Activated CD8-positive, alpha-beta T cell treated with anti-CD3 and anti-CD28 coated beads for 36 hours (primary cell): ENCODE measurements at places on chromosomes 3 and 15. TPM values are rescaled to one million over a fixed set of nuclear protein-coding genes. Genes with fewer than 3 reads are reported as not detected.
A peak's percentile ranks its signal among the peaks of the same experiment; 100 is the strongest.

DNA sequence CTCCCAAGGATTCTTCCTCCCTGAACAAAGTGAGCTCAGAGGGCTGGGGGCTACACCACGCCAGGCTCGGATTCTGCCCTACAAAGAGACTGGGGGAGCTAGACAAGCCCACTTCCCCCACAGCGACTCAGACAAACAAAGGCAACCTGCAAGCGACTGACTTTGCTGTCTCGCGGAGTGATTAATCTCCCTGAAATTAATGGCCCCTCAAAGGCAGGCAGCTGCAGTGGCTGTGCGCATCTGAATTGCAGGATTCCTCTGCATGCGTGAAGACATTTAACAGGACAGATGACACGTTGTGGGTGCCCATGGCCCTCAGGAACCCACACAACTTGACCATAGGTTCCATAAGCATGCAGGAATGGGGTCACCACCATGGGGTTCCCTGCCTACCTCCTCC, 18.4 kb downstream of the CTXND1 start:
- H3K27ac ChIP-seq, result no peak overlapping the region
- no peak for DNase-seq
- H3K36me3 ChIP-seq, result no peaks in the 10 kb centered on the region

DNA sequence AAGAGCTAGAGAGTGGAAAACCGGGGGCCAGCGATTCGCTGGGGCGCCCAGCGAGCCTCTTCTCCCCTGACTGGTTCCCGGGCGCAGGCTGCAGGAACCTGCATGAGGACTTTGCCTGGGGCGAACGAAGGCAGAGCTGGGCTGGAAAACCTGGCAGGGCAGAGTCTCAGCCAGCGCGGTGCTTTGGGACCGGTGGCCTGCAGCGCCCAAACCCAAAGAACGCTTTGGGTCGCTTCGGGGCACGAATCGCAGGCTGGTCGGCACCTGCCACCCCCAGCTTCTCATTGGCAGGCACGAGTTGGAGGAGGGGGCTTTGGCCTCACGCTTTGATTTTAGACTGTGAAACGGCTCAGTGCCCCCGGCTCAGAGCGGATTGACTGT, 3.0 kb downstream of the ONECUT1 start:
- peaks cover 25% of the 10 kb centered on the region for H3K4me1 ChIP-seq
- H3K27me3 ChIP-seq, result peaks cover 77% of the 10 kb centered on the region
- no peak overlapping the region for H3K4me3 ChIP-seq
- no peaks in the 10 kb centered on the region for H3K36me3 ChIP-seq
- no peak for DNase-seq

GRCh38 chr3:51896607-51897305, 6.4 kb downstream of the IQCF1 start:
- no peak overlapping the region for H3K27ac ChIP-seq
- no peak overlapping the region for H3K4me3 ChIP-seq
- peaks cover 23% of the 10 kb centered on the region for H3K27me3 ChIP-seq
- H3K36me3 ChIP-seq, result no peaks in the 10 kb centered on the region
- no peak for DNase-seq

- H3K4me3 ChIP-seq, result no peak overlapping the region
- H3K36me3 ChIP-seq, result peaks cover 1% of the 10 kb centered on the region
- H3K4me1 ChIP-seq, result peaks cover 54% of the 10 kb centered on the region
- DNase-seq, result peak; percentile 80
- peak overlapping the region; percentile 33 for H3K27ac ChIP-seq
- H3K27me3 ChIP-seq, result no peaks in the 10 kb centered on the region
Measured at GRCh38 chr15:25790000-25790660, 73.0 kb downstream of the ATP10A start.

DNA sequence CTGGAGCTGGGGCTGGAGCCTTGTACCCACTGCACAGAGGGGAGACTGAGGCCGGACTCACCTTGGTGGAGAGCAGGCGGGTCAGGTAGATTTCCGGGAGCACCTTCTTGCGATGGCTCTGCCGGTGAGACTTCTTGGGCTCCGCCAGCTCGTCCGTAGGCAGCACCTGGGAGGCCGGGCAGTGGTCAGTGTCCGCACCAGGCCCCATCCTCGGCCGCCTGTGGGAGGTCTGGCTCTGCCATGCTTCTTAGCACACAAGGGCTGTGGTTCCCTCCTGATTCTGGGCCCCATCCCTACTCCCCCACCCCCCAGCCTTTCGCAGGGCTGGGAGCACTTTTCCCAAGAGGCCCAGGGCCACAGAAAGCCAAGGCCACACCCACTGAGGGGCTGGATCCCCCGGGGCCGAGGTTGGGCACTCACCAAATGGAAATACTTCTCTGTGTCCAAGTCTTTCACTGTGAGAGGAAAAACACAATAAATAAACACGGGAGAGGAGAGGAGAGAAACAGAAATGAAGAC, 17.4 kb downstream of the H1-8 start:
- H3K36me3 ChIP-seq, result no peaks in the 10 kb centered on the region
- no peak for DNase-seq
- no peak overlapping the region for H3K4me3 ChIP-seq
- H3K4me1 ChIP-seq, result peaks cover 4% of the 10 kb centered on the region
- H3K27me3 ChIP-seq, result no peaks in the 10 kb centered on the region

- no peak for DNase-seq
- H3K36me3 ChIP-seq, result no peaks in the 10 kb centered on the region
- no peak overlapping the region for H3K27ac ChIP-seq
- no peak overlapping the region for H3K4me3 ChIP-seq
- no peaks in the 10 kb centered on the region for H3K4me1 ChIP-seq
Measured at GRCh38 chr3:165523801-165524200, 313.4 kb downstream of the BCHE start.

GRCh38 chr3:45964139-45964538, 20.9 kb downstream of the CXCR6 start:
- H3K27ac ChIP-seq, result peak overlapping the region; percentile 82
- peaks cover 91% of the 10 kb centered on the region for H3K36me3 ChIP-seq
- DNase-seq, result peak; percentile 84
- no peak overlapping the region for H3K4me3 ChIP-seq
- peaks cover 65% of the 10 kb centered on the region for H3K4me1 ChIP-seq

DNA sequence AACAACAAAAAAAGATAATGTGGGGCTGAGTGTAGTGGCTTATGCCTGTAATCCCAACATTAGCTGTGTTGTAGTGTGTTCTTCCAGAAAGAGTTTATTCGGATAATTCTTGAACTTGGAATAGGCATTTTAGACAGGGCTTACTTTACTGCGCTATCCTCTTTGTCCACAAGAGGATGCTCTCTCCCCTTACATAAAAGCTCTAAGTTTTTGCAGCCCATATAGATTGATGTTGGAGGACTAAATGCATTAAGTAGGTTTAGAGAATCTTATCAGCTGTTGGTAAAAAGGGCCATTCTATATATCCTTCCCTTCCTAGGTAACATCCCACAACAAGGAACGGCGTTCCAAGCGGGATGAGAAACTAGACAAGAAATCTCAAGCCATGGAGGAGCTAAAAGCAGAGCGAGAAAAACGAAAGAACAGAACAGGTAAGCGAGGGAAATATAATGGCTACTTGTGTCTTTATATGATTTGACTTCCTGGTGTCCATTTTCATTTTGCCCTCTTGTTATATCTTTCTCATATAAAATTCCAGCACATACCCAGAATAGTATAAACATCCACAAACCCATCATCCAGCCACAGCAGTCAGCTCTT, 27.8 kb upstream of the ITPKA start:
- H3K4me1 ChIP-seq, result peaks cover 4% of the 10 kb centered on the region
- peak; percentile 48 for DNase-seq
- no peak overlapping the region for H3K4me3 ChIP-seq

Gene GOLGA6B
- not detected for total RNA-seq

Gene CHDH
- total RNA-seq, result 0.02 TPM

Gene TIMP4
- not detected for total RNA-seq
